ENCODE measurements at places on chromosomes 2 and 18.

GRCh38 chr2:241072151-241072550, 29.9 kb downstream of the MTERF4 start:
- no peak for DNase-seq

GRCh38 chr2:85695691-85696668, 1.8 kb downstream of the GNLY start:
- no peak for DNase-seq

GRCh38 chr2:35116151-35116550, 1239.4 kb upstream of the CRIM1 start:
- no peak for DNase-seq

DNA sequence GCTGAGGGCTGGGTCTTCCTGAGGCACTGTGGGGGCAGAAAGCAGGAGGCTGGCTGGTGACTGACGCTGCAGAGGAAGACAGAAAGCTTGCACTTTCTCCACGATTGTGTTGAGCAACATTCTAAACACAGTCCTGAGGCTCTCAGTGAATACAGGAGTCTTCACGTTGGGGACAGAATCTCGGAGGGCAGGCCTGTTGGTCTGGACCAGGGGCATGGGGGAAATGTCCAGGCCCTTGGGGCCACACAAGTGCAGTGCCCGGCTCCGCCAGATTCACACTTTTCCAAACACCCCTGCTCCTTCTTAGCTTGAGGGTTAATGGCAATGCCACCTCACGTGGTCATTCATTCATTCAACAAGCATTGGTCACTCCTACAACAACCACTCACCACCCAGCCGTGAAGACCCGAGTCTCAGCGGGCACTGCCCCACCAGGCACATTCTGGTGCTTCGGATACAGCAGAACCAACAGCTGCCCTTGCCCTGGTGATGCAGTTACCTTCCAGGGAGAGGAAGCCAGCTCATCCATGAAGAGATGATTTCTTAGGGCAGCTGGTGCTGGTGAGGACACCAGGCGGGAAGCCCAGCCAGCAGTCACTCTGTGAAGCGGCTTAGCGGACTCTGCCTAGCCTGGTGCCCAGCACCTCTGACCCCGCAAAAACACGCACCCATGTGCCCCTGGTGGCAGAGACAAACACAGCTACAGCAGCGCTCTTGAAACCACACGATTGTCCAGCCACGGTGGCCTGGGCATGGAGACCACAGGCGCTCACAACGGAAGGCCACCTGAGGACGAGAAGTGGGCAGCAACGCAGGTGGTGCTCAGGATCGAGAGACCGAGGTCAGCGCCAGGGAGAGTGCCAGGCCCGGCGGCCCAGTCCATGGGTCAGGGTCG, 10.9 kb upstream of the GPC1 start:
- DNase-seq: no peak

GRCh38 chr2:207248702-207249377, 83.1 kb upstream of the KLF7 start:
- no peak for DNase-seq

GRCh38 chr2:88930659-88931058, 239.2 kb downstream of the RPIA start:
- DNase-seq: no peak

- no peak for DNase-seq
Observed at GRCh38 chr2:128282246-128282975, 36.3 kb downstream of the HS6ST1 start.

- no peak for DNase-seq
Observed at GRCh38 chr2:50438259-50438658, 593.7 kb downstream of the NRXN1 start.

DNA sequence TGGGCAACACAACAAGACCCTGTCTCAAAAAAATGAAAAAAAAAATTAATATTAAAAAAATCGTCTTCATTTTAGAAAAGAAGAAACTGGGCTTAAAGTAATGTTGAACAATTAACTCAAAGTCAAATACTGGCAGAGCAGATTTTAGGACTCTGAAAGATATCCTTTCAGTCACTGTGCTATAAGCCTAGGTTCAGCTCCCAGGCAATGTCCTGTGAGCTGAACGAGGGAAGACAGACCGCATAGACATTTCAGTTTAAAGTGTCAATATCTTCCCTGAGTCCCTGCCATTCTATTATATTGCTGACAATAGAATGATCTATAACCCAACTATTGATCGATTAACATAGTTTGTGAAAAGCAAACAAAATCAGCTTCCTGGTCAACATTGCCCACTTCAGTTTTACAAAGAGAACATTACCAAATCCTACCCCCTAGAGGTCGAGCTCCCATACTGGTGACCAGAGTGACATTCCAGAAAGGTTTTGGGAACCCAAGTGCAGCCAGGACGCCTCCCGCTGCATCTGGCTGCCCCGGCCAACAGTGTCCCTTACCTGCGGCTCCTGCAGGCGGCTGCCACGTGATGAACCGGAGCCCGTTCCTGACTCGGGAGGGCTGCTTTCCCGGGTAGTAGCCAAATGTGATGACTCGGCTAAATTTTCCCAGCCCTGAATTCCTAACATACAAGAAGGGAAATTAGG, 639 bp downstream of the MRO start:
- no peak for DNase-seq

Measured in activated naive CD4-positive, alpha-beta T cell (primary cell).